ENCODE measurements at places on chromosomes 3 and 15. TPM values are rescaled to one million over a fixed set of nuclear protein-coding genes. Genes with fewer than 3 reads are reported as not detected.

FGD5 gene
- 25.0 TPM for polyA plus RNA-seq

SLC25A20 gene
- polyA plus RNA-seq: 18.9 TPM

ATRIP gene
- polyA plus RNA-seq: 14.2 TPM

GPR149 gene
- not detected for polyA plus RNA-seq

CHDH gene
- 10.6 TPM for polyA plus RNA-seq

DHX30 gene
- 69.4 TPM for polyA plus RNA-seq

ALDH1L1 gene
- 47.4 TPM for polyA plus RNA-seq

SPTBN5 gene
- 2.5 TPM for polyA plus RNA-seq

PLD1 gene
- 9.7 TPM for polyA plus RNA-seq

MNS1 gene
- polyA plus RNA-seq: 27.1 TPM

RAB43 gene
- 6.2 TPM for polyA plus RNA-seq

PEX5L gene
- 0.59 TPM for polyA plus RNA-seq

OGG1 gene
- 47.5 TPM for polyA plus RNA-seq

PLAAT1 gene
- 3.3 TPM for polyA plus RNA-seq

NR2C2 gene
- polyA plus RNA-seq: 61.9 TPM

CPN2 gene
- 0.19 TPM for polyA plus RNA-seq

TNFSF10 gene
- polyA plus RNA-seq: 36.5 TPM

POLQ gene
- polyA plus RNA-seq: 4.7 TPM

TMOD2 gene
- polyA plus RNA-seq: 4.0 TPM

EHD4 gene
- polyA plus RNA-seq: 16.6 TPM

SECISBP2L gene
- polyA plus RNA-seq: 72.9 TPM

FILIP1L gene
- 15.3 TPM for polyA plus RNA-seq

SGO1 gene
- 8.3 TPM for polyA plus RNA-seq

C3orf22 gene
- not detected for polyA plus RNA-seq

SPATA12 gene
- 0.06 TPM for polyA plus RNA-seq

METTL6 gene
- 22.8 TPM for polyA plus RNA-seq

MEGF11 gene
- polyA plus RNA-seq: 3.0 TPM

XRN1 gene
- 33.2 TPM for polyA plus RNA-seq

MAPKAPK3 gene
- polyA plus RNA-seq: 58.3 TPM

IQCH gene
- 7.7 TPM for polyA plus RNA-seq

GP9 gene
- polyA plus RNA-seq: 0.81 TPM

SCAANT1 gene
- not detected for polyA plus RNA-seq

GOLGA8S gene
- 0.41 TPM for polyA plus RNA-seq

AGBL1 gene
- 0.13 TPM for polyA plus RNA-seq

ACTL6A gene
- polyA plus RNA-seq: 100 TPM

PAQR5 gene
- polyA plus RNA-seq: 34.0 TPM

TRAT1 gene
- not detected for polyA plus RNA-seq

PPP4R2 gene
- polyA plus RNA-seq: 85.9 TPM

CEP19 gene
- polyA plus RNA-seq: 5.2 TPM

FYTTD1 gene
- 103 TPM for polyA plus RNA-seq

NOX5 gene
- 1.0 TPM for polyA plus RNA-seq
